ENCODE measurements at places on chromosomes 3 and 15. TPM values are rescaled to one million over a fixed set of nuclear protein-coding genes. Genes with fewer than 3 reads are reported as not detected.

The SMCO1 gene
- polyA plus RNA-seq = not detected

The C3orf22 gene
- not detected for polyA plus RNA-seq

The EBLN2 gene
- 0.80 TPM for polyA plus RNA-seq

The ADPRH gene
- polyA plus RNA-seq = 29.2 TPM

The SLC2A2 gene
- not detected for polyA plus RNA-seq

The MBNL1 gene
- 200 TPM for polyA plus RNA-seq

The TOPAZ1 gene
- not detected for polyA plus RNA-seq

The ZNF80 gene
- polyA plus RNA-seq = not detected

The C3orf85 gene
- not detected for polyA plus RNA-seq

The VWA5B2 gene
- polyA plus RNA-seq = 0.20 TPM

The LYZL4 gene
- not detected for polyA plus RNA-seq

The AADACL2 gene
- polyA plus RNA-seq = not detected

The MUSTN1 gene
- polyA plus RNA-seq = not detected

The ABHD14A gene
- 61.6 TPM for polyA plus RNA-seq

The NR1I2 gene
- 0.58 TPM for polyA plus RNA-seq

The FAN1 gene
- 9.1 TPM for polyA plus RNA-seq

The FSIP1 gene
- polyA plus RNA-seq = 0.61 TPM

The IRAK2 gene
- polyA plus RNA-seq = 8.4 TPM

The HHLA2 gene
- polyA plus RNA-seq = not detected

The GCNT3 gene
- not detected for polyA plus RNA-seq

The CSPG4 gene
- polyA plus RNA-seq = not detected

The GOLGA8T gene
- polyA plus RNA-seq = not detected

The WDR73 gene
- 16.4 TPM for polyA plus RNA-seq

Data from IgD-negative memory B cell (primary cell).